CD8-positive, alpha-beta memory T cell (primary cell): ENCODE measurements at places on chromosomes 12 and 14. TPM values are rescaled to one million over a fixed set of nuclear protein-coding genes. Genes with fewer than 3 reads are reported as not detected.

OR6C70 gene
- not detected for total RNA-seq

DPPA3 gene
- not detected for total RNA-seq

SLC6A13 gene
- total RNA-seq: 0.31 TPM

PFDN5 gene
- total RNA-seq: 385 TPM

CFAP251 gene
- 0.31 TPM for total RNA-seq

CCDC196 gene
- not detected for total RNA-seq

MAPKAPK5 gene
- 72.1 TPM for total RNA-seq
